AG09309 (cell line): ENCODE measurements at places on chromosomes 7 and 10.

DNA sequence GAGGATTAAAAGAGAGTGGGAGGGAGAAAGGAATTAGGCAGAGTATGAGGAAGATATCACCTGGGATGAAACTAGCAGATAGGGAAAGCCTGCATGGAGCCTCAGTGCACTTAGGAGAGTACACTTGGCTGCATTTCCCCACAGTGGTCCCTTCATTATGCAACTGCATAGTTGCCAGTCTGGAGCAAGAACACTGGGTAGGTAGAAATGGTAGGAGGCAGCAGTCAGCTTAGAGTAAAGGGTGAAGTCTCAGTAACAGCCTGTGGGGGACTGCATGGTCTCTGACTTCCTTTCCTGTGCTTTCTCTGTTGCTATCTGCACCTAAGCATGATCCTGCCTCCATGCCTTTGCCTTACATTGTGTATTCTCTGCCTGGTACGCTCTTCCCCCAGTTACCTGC is 14.0 kb upstream of the PCGF5 start:
- no peak for DNase-seq

DNA sequence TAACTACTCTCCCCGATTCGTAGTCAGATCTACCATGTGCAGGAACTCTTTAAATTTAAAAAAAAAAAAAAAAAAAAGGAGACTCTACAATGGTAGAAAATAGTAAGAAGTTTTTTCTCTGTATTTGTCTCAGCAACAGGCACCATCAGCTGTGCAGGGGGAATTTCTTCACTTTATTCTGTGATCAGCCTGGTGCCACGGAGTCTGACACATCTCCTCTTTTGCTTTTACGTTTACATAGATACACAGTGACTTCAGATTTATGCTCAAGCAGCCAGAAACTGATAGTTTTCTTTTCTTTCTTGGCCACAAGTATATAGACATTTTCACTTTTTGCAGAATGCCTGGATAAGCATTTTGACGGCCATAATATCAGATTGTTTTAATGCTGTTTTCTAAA is 190.6 kb upstream of the AKR1E2 start:
- DNase-seq: no peak

DNA sequence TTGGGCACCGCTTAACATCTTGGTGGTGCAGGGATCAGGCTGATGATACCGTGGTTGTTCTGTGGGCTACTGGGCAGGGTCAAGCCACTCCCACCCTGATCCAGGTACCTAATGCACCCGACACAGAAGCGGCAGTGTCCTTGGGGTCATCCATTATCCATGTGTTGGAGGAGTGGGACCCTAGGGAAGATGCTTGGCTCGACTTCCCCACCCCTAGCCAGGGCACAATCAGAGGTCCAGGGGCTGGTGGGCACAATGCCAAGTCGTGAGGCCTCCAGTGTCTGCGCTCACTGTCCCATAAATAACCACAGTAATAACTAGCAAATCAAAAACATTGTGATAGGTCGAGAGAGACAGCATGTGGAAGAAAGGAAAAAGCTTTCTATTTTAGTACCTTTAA is 37.7 kb downstream of the HTRA1 start:
- no peak for DNase-seq

DNA sequence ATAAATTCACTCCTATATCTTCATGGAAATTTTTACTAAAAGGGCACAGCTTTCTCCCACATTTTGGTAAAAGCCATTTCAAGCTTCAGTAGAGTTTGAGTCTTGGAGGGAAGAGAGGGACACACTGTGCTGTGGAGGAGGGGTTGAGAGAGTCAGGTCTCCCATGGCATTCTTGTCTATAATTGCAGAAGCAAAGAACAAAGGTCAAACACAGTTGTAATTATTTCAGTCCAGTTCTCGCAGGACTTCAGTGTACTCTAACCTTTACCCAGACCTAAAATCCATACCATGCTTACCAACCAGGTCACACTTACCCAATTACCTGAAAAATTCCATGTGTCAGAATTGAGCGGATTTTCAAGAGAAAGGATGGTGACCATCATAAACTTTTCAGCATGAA is 298.4 kb downstream of the XPNPEP1 start:
- no peak for DNase-seq

DNA sequence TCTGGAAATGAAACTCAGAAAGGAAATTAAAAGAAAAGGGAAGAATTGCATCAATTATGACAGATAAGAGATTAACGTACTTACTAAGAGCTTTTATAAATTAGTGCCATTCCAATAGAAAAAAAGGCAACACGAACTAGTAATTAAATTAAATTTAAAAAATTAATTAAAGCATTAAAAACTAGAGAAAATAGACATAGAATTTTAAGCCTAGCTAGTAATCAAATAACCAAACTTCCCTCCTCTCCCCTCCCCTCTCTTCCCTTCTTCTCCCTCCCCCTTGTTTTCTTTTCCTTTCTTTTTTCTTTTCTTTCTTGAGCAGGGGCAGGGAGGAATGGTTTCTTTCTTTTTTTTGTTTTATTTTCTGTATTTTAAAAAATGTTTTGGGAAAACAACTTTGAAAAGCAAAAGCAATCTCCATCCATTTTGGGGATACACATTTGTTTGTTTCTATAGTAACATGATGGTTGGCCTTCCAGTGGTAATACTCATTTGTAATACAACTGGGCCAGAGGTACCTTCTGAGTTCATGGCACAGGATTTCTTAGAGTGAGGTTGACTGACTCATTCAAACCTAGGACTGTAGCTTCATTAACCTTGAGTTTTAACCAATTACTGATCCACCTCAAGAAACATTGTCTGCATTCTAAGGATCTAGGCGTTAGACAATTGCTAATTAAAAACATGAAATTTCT is 132.6 kb downstream of the ST7 start:
- DNase-seq: no peak

DNA sequence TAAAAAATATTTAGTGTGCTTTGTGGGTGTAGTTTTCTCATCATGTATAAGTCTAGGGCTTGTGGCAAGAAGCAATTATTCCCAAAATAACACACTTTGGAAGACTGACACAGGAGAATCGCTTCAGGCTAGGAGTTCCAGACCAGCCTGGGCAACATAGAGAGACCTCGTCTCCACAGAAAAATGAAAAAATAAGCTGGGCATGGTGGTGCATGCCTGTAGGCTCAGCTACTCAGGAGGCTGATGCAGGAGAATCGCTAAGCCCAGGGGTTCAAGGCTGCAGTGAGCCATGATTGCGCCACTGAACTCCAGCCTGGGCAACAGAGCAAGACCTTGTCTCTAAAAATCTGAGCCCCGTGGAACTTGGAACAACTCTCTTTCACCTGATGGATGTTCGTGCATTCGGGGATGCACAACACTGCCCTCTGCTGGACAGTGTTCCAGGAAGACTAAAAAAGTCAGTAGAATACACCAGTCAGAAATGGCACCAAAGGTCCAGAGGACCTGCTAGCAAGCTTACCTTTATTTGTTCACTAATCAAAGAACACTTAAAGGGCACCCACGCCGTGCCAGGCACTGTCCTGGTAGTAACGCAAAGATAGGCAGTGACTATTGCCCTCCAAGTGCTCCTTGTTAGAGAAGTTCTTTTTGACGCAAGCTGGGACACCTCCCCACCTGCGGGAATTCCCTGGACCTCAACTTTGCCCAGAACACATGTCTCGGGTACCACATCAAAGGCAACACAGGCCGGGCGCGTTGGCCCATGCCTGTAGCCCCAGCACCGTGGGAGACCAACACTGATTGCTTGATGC is 81.9 kb upstream of the CALN1 start:
- DNase-seq: peak; percentile 17

DNA sequence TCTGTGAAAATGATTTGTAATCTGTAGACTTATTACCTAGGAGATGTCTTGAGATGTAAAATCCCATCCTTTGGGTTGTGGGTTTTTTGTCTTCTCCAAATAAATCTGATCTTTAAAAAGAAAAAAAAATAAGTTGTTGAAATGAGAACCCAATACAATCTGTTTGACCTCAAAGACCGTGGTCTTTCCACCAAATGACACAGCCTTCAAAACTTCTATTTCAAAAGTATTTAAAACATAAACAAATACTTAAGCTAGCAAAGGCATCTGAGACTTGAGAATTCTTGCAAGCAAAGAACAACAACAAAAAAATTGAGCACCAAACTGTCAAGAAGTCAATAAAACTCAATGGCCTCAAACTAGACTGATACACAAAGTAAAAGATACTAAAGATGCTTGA is 67.9 kb upstream of the HECW1 start:
- no peak for DNase-seq

DNA sequence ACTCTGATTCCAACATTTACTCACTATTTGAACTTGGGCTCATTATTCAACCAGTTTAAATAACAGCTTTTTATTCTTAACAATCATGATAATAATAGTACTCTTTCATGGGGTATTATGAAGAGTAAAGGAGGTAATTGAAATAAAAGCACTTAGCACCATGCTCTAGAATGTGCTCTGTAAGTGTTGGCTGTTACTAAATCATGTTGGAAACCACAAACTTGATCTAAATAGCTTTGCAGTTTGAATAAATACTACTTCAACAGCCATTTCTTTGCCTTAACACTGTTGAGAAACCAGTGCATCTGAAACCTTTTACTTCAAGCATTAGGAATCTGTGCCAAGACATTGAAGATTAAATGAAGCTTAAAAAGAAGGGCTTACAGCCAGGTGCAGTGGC is 7.9 kb upstream of the UPF2 start:
- DNase-seq: no peak

DNA sequence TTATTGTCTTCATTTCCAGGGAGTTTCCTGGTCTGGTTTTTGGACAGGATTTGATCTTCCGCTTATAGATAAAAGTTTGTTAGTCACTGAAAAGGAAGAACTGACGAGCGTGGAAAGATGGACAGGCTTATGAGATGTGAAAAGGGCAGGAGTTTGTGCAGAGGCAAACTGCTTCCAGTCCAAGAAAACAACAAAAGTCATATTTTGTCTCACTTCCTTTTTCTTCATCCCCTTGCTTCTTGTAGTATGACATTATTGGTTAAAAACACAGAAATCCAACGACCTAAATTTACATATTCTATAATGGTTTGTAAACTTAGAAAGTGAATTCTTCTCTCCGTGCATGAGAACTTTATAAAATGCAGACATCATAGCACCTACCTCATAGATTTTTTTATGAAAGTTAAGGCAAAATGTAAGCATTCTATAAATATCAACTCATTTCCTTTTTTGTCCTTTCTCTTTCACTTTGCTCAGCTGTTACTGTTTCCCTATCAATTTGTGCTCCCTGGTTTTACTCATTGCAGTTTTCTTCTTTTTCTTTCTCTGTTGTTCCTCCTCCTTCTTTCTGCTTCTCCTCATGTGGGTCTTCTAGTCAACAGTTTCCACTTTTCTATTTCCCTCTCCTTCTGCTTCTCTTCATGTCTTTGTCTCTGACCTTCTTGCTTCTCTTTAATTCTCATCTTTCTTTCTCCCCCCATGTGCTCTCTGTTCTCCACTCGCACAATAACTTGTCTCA is 370.2 kb downstream of the ARL4A start:
- no peak for DNase-seq

DNA sequence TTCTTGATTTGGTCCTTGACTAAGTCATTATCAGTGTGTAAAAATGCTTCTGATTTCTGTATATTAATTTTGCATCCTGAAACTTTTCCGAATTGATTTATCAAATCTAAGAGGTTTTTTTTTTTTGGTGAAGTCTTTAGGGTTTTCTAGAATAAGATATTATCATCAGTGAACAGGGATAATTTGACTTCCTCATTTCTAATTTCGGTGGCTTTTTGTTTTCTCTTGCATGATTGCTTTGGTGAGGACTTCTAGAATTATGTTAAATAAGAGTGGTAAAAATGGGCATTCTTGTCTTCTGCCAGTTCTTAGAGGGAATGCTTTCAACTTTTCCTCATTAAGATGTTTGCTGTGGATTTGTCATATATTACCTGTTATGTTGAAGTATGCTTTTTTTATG is 170.5 kb downstream of the CCDC7 start:
- no peak for DNase-seq

DNA sequence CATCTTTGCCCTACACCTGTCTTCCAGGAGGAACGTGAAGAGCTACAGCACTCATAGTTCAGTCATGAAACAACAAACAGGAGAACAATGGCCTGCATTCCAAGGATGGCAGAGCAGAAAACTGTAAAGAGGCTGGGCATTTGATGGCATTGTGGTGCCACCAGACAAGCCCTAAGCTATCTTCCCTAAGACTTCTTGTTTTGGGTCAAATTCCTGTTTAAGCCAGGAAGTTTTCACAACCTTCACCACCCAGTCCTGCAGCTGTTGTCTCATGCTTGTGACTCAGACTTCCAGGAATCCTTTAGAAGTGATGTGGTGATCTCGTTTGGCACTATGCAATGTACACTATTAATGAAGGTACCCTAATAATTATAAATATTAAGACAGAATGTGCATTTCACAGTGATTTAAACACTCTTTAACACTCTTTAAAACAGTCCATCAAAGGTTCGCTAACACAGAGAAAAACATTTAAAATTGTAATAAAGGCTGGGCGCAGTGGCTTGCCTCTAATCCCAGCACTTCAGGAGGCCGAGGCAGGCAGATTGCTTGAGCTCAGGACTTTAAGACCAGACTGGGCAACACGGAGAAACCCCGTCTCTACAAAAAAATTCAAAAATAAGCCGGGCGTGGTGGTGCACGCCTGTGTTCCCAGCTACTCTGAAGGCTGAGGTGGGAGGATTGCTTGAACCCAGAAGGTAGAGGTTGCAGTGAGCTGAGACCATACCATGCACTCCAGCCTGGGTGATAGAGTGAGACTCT is 2.7 kb upstream of the HERPUD2 start:
- DNase-seq: peak; percentile 34

DNA sequence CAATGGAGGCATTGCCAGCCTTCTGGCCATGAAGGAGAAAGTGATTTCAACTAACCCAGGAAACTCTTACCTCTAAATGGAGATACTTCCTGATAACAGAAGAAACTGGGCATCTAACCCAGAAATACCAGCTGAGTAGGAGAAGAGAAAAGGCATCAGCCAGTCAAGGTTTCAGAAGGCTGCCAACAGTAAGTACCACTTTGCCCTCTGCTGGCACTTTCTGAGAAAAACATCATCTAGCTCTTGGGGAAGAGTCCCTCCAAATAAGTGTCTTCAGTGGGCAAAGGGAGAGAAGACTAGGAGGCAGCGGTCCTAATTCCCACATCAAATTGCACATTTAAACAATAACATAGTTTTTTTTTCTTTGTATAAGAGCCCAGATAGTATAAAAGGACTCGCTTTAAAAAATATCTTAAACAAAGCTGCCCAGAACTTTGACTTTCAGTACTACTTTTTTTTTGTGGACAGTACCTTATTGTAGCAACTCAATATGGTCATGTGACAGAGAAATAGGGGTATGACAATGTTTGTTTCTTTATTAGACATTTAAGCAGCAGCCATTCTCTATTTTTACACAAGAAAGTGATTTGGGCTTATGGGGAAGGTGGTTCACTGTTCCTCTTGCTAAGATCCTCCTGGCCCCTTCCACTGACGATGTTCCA is 157.3 kb downstream of the CTTNBP2 start:
- DNase-seq: peak; percentile 14
